T-helper 17 cell (primary cell): ENCODE measurements at places on chromosomes 5 and 9.

DNA sequence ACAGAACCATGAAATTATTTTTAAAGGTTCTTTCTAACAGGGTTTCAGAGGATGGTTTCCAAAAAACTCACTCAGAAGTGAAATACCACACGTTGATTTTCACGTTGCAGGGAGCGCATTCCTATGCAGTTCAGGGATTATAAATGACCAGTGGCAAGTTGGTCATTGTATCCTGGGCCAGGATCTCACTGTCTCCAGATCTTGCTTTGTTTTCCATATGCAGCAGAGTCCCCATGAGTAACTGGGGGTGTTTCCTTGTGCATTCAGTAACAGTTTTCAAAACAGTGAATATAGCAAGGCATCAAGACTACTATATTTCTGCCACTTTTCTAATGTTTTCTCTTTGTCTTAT lies 1064.9 kb upstream of the DMAC1 start:
- no peak for DNase-seq

GRCh38 chr9:130448035-130448624 lies 3.4 kb downstream of the ASS1 start:
- no peak for DNase-seq

GRCh38 chr9:4879115-4879558 lies 86.4 kb downstream of the RCL1 start:
- DNase-seq = no peak

DNA sequence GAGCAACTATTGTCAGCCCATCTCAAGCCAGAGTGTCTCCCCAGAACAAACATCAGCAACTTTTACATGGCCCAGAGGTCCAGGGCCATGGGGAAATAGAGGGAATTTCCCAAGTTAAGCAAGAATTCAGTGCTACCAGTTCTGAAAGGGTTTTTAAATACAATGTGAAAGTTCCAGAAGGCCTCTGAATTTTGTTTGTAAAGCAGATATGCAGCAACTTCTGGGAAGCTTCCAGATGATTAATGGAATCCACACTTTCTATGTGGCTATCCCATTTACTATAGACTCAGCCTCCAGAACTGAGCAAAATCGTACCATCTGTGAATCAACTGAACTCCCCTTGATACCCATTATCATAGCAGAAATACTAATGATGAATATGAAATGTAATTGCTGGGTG lies 93.8 kb downstream of the FEM1C start:
- DNase-seq = no peak

GRCh38 chr5:74482990-74483389 lies 157.5 kb downstream of the ENC1 start:
- no peak for DNase-seq

DNA sequence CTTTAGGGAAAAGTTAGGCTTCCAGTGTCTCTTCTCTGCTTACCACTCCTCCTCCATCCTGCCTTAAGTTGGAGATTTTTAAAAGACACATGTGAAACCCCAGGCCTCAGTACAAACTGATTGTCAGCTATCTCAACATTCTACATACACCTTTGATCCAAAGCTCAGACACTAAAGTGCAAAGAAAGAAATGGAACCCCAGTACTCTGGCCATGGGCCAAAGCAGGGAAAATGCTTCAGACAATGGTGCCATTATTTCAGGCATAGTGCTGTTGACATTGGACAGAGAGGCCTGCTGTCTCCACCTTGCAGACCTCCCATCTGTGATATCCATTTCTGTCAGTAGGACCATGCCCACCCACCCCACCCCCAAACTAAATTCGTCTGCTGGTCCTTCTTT lies 49.1 kb downstream of the G3BP1 start:
- no peak for DNase-seq

DNA sequence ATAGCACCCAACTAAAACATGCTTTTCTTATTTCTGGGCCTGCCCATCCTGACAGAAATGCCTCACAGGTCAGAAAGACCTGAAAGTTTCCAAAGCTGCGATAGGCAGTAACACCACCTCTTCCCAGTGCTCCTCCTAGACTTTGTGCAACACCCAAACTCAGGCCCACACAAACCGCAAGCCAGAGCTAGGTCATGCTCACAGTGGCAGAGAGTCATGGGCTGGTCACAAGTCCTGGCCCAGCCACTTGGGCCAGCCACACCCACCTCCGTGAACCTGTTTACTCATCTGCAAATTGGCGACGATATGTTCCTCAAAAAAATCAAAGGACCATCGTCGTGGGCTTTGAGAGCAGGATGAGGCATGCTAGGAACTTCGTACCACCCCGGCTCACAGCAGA lies 44.0 kb upstream of the SLC25A51 start:
- DNase-seq = no peak

GRCh38 chr5:3035452-3035851 lies 284.0 kb upstream of the IRX2 start:
- DNase-seq = no peak

DNA sequence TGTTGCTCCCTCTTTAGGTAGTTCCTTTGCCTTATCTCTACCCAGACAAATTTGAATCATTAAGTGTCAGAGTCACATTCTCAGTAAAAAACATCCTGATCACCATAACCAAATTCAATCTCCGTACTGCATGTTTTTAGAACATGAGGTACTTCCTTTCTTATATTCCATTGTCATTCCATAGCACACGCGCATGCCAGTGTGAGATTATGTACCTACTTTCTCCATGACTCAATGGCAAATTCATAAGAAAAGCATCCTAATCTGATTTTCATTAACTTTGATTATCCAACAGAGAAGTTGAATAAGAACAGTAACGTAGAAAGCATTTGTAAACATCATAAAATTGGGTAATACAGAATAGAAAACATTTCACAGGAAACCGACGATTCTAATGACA lies 1118.6 kb upstream of the CDH9 start:
- no peak for DNase-seq

GRCh38 chr5:126455728-126456127 lies 32.5 kb downstream of the GRAMD2B start:
- no peak for DNase-seq

DNA sequence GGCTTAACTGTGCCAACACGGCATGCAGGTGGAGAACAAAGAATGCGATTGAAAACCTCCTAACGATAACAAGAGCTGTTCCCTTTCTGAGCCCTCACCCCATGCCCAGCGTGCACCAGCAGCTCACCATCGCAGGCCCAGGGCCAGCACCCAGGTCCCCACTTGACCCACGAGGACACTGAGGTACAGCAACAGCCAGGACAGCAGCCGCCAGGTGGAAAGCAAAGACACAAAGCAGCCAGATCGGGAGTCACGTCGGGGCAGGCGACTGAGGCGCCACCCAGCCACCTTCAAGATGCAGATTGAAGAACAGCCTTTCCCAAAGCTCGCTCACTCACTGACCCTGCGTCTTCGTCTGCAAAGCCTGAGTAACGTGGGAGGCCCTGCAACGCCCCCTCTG lies 6.9 kb upstream of the SEC16A start:
- no peak for DNase-seq

- no peak for DNase-seq
These were observed 16.1 kb downstream of the NR6A1 start for GRCh38 chr9:124755061-124755460.

- DNase-seq = no peak
These were observed 567.5 kb upstream of the RIOK2 start for GRCh38 chr5:97750576-97750975.

DNA sequence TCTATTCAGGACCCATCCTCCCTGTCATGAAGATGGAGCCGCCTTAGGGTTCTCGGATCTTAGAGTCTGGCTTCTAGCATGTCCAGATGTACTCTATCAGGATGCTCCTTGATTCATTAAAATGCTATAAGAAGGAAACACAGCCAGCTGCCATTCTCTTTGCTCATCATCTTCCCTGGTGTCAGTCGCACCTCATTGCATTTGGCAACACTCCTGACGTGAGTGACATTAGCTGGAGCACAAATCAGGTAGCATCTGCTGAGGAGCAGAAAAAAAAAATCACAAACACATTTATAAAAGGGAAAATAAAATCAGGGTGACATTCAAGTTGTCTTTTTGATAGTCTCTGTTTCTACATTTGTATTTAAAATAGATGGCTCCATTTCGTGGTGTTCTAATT lies 226.1 kb upstream of the NMUR2 start:
- no peak for DNase-seq

GRCh38 chr5:71533615-71534014 lies 53.5 kb upstream of the MCCC2 start:
- DNase-seq = no peak

GRCh38 chr5:14971873-14972272 lies 100.3 kb upstream of the ANKH start:
- DNase-seq = no peak

- no peak for DNase-seq
These were observed 22.9 kb upstream of the CFAP95 start for GRCh38 chr9:69797675-69798074.

DNA sequence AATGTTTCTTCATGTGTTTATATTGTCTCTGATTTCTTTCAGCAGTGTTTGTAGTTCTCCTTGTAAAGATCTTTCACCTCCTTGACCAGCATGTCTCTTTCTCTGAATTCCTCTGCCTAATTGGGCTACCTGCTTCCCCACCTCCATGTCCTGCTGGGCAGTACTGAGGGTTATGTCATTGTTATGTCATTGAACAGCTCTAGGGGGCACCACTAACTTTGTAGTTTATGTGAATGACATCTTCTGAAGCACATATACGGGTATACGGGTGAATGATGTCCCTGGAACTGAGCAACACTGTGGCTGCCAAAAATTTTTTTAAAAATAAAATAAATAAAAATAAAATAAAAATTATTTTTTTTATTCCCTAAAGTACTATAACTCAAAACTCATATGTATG lies 16.9 kb upstream of the SNCAIP start:
- no peak for DNase-seq

DNA sequence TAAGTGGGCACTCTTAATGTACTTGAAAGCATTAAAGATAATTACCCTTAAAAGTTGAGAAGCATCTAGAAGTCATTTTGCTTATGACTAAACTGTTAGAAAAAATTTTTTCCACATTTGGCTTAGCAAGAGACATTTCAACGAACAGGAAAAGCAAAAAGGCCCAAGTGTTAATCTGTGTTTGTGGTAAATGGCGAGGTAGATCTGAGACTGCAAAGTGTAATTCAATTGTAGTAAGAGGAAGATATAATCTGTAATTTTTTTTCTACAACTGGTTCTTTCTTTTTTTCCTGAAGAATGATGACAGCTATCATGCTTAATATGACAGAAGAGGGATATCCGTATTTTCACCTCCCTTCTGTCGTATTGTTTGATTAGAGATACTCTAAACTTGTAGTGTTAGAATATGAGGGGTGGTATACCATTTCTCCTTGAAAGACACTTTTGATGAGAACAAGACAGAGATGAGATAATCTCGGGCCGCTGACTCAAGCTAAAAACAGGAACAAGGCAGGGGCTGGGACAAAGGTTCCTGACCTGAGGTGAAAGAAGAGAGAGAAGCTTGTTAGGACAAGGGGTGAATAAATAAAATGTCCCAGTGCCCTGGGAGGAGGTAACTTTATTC lies 459.3 kb upstream of the ZNF608 start:
- no peak for DNase-seq

DNA sequence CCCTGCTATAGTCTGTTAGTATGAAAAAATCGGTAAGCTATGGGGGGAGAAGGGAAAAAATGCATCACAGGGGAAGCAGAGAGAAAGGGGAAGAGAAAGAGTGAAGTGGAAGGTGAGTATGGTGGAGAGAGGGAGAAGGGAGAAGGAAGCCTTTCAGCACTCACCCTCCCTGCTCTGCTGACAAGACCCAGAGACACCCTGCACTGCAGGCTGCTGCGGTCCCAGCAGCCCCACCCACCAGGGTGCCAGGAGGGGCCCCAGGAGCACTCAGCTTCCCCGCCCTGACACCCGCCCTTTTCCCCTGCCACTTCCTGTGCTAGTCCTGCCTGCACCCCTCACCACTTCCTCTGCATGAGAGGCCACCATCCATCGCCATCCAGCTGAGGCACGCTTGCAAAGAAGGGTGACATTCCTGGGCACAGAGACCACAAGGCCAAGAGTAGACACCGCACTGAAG lies 12.7 kb downstream of the STK10 start:
- DNase-seq = peak; percentile 67
